ENCODE measurements at places on chromosomes 11 and 22.

- ATAC-seq: no peak
These were observed 424.3 kb upstream of the FAT3 start for GRCh38 chr11:91800208-91800914.

GRCh38 chr11:68583041-68583446 lies 101.3 kb upstream of the GAL start:
- peak; percentile 56 for ATAC-seq

DNA sequence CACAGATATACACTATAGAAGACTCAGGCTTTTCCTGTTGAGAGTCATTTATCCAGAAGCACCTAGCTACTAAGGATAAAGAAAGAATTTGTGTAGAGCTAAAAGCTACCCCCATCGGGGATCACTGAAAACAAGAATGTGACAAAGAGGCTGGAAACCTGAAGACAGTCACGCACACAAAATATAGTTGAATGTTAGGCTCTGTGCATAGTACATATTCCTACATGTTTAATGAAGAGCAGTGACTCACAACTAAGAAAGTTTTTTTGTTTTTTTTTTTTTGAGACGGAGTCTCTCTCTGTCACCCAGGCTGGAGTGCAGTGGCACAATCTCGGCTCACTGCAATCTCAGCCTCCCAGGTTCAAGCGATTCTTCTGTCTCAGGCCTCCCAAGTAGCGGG lies 8.4 kb downstream of the OR10V1 start:
- ATAC-seq: peak; percentile 98

DNA sequence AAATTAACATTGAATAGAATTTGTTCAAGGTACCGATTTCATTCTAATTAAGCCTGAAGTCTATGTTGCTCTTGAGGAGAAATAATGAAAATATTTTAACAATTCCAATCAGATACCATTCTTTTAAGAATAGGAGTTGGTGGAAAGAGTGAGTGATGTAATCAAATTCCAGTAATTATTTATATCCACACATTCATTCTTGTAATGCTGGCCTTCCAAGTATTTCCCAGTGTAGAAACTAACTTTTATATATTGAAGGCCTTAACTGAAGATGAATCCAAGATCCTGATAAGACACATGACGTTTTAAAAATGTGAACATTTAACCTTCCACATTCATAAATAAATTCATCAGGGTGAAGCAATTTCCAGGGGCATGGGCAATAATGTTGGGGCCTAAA lies 36.6 kb upstream of the PAX6 start:
- ATAC-seq: no peak

DNA sequence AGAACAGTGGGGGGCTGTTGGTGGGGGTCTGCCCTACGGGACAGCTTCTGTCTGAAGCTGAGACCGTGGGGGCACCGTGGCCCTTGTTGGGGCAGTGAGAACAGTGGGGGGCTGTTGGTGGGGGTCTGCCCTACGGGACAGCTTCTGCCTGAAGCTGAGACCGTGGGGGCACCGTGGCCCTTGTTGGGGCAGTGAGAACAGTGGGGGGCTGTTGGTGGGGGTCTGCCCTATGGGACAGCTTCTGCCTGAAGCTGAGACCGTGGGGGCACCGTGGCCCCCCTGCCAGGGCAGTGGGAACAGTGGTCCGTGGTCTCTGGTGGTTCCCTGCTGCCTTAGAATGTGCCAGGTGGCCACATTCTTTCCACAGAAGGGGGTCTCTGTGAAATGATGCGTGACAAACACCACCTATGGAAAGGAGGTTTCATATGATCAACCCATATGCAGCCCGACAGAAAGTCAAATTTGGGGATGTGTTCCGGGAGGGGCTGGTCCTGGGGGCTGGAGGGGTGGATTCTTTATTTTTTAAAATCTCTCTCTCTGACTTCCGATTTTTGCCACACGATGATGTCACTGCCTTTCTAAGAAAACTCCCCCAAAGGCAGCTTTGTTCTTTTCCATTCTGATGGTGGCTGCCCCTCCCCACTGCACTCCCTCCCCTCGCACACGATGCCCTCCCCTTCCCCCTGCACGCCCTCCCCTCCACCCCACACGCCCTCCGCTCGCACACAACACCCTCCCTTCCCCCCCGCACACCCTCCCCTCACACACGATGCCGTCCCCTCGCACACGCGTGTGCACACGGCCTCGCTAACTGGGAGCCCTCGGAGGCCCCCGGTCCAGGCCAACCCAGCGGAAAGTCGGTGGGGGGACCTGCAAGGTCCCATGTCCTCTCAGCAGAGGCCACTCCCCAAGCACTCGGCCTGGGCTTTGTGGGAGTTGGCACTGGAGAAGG lies 1186.5 kb downstream of the BRD1 start:
- ATAC-seq: no peak

DNA sequence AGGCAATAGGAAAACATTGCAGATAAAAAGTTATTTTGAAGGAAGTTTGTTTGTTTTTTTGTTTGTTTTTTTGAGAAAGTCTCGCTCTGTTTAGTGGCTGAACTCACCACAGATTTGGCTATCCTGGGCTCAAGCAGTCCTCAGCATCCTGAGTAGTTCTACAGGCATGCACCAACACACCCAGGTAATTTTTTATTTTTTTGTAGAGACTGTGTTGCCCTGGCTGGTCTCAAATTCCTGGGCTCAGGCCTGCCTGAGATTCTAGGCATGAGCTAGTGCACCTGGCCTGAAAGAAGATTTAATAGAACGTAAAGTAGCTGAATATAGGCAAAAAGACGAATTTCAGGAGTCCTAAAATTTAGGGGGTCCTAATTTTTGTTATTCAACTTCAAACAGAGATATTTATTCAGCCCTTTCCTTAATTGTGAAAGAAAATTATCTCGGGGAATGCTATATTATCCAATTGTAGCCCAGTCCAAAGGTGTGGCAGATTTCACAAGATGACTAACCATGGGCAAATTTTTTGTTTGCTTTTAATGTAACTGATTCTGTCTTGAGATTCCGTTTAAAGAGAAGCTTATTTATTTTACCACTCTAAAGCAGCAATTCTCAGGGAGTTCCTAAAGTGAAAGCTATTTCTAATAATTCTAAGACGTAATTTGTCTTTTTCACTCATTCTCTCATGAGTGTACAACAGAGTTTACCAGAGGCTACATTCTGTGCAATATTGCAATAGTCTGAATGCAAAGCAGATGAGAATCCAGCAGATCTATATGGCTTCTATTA lies 940 bp downstream of the IL18 start:
- no peak for ATAC-seq

DNA sequence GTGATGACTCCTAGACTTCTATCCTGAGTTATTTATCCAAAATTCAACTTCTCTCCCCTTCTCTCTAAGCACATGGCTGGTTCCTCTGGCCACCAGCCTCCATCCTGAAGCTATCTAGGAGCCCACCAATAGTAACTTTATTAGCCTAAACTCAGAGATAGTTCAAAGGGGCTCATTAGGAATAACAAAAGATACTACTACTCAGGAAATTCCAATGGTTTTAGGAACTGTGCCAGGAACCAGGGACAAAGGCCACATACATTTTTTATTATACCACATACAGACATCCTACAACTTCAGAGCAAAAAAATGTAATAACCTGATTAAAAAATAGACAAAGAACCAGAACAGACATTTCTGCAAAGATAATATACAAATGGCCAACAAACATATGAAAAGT lies 27.9 kb downstream of the SLC25A17 start:
- ATAC-seq: no peak

GRCh38 chr11:64745189-64745520 lies 1.2 kb upstream of the RASGRP2 start:
- no peak for ATAC-seq

DNA sequence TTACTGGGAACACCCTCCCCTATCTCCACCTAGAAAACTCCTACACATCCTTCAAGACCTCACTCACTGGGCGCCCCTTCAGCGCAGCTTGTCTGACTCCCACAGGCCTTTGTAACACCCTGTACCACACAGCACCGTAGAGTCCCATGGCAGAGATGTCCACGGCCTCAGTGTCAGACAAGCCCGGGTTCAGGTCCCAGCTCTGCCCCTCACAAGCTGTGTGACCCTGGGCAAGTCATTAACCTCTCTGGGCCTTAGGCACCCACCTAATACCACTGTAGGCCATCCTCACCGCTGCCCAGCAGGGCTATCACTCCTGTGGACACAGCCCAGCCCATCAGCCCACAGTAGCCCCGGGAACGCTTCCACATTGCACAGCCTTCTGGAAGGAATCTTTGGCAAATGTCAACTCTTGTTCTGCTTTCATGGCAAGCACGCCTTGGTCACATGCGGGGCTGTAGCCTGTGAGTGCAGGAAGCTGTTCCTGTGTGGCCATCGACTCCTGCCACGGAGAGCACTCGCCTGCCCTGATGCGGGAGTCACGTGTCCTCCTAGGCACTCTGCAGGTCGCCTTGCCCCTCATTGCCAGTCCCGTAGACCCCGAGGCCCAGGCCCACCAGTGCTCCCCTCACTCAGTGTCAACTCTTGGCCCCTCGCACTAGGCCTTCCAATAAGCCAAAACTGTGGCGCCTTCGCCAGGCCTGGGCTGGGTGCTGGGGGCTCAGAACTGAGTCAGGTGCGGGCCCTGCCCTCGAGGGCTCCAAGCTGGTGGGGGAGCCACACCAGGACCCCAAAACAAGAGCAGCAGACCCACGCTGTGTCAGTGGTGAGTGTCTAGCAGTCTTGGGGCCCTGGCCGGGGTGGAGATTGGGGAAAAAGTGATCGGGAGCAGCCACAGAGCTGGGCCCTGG lies 32.9 kb upstream of the RFPL3 start:
- no peak for ATAC-seq

- ATAC-seq: no peak
These were observed 55.8 kb downstream of the CD6 start for GRCh38 chr11:61027141-61027840.

- ATAC-seq: no peak
These were observed 70.6 kb downstream of the ADM start for GRCh38 chr11:10375280-10375971.

DNA sequence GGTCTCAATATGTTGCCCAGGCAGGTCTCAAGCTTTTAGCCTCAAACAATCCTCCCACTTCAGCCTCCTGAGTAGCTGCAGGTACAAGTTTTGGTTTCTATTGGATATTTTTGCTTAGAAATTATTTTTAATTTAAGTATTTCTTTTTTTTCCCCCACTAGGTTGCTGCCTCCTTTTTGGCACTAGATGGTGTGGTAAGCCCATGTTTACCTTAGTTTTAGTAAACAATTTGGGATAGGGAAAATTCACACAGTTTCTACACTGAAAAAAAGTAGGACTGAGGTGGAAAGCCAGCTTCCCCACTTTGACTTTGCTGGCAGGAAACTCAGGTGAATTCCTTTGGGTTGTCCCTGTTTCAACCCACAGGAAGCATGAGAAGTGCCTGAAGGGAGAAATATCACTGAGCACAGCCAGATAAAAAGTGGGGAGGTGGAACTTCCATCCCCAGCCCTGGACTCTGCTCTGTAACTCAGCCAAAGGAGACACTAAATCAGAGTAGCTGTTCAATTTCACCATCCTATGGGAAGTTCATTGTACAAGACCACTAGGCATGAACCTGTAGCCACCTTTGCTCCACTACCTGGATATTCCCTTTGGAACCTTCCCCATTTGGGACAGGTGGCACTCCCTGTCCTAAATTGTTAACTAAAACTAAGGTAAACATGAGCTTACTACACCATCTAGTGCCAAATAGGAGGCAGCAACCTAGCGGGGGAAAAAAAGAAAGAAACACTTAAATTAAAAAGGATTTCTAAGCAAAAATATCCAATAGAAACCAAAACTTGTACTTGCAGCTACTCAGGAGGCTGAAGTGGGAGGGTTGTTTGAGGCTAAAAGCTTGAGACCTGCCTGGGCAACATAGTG lies 154.4 kb upstream of the FAT3 start:
- no peak for ATAC-seq

- no peak for ATAC-seq
These were observed 99.4 kb upstream of the ZC3H12C start for GRCh38 chr11:109993786-109994185.

- ATAC-seq: no peak
These were observed 89.5 kb downstream of the FAM83F start for GRCh38 chr22:40084246-40084645.

DNA sequence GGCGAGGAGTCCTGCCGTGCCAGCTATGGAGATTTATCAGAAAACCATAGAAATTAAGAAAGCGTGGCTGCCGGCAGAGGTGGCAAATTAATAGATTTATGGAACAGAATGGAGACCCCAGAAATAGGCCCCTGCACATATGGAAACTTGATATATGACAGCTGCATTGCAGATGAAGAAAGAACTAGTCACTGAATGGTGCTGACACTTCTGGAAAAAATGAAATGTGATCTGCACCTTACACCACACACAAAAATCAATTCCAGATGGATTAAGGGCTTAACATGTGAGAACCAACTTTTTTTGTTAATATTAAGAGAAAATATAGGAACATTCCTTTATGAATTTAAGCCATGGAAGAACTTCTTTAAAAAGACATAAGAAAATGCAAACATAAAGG lies 40.3 kb upstream of the TSKU start:
- ATAC-seq: peak; percentile 67

- ATAC-seq: no peak
These were observed 28.7 kb downstream of the AMOTL1 start for GRCh38 chr11:94796863-94797262.

DNA sequence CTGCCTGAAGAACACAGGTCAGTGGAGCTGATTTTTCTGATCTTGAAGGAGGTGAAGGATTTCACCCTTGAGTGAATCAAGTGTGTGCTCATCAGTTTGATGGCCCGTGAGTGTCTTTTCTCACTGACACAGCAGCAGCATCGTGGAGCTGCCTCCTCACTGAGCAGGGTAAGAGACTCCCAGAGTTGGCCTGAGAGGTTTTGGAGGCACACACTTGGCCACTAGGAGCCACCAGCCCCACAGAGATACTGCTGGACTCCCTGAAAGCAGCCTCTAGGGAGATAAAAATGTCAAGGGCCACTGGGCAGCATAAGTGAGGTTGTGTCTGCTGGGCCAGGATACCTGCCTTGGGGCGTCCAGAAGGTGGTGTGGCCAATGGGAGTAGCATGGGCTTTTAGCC lies 245.4 kb downstream of the GRIK4 start:
- no peak for ATAC-seq

DNA sequence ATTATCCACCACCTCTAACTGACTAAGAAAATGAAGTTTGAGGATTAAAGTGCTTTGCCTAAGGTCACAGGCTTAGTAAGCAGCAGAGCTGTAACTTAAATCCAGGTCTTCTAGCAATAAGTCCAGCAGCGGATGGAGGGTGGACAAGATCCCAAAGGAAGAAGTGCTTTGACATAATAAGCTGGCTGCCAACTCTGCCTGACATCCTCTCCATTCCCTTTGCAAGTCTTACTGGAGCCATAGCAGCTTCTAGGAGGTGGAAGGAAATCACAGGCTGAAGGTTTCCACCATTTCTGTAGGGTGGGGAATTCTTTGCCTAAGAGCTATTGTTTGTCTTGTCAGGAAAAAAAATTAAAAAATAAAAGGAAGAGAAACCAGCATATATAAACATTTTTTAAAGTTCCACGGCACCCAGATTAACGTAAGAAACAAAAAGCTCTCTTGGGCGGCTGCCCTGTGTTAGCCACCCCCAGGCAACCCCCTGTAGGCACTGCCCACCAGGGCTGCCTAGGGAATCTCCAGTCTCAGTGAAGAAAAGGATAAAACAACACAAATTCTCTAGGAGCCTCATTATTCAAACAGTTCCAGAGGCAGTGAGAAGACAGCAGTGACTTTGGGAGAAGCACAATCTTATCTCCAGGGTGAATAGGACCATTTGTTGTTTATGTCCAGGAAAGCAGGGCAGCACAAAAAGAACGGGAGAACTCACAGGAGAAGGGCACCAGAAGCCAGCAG lies 380.8 kb upstream of the CADM1 start:
- no peak for ATAC-seq

- ATAC-seq: no peak
These were observed 23.5 kb upstream of the P2RY6 start for GRCh38 chr11:73248526-73249185.

- no peak for ATAC-seq
These were observed 288.3 kb downstream of the TENM4 start for GRCh38 chr11:79152511-79152910.

GRCh38 chr11:75714211-75714610 lies 3.4 kb upstream of the MOGAT2 start:
- ATAC-seq: no peak
